ENCODE measurements at places on chromosomes 3 and 15.

- peak; percentile 51 for DNase-seq
These were observed 37.7 kb upstream of the PARL start for GRCh38 chr3:183922421-183922820.

- peak; percentile 91 for DNase-seq
These were observed 19.7 kb downstream of the STARD5 start for GRCh38 chr15:81304226-81304625.

DNA sequence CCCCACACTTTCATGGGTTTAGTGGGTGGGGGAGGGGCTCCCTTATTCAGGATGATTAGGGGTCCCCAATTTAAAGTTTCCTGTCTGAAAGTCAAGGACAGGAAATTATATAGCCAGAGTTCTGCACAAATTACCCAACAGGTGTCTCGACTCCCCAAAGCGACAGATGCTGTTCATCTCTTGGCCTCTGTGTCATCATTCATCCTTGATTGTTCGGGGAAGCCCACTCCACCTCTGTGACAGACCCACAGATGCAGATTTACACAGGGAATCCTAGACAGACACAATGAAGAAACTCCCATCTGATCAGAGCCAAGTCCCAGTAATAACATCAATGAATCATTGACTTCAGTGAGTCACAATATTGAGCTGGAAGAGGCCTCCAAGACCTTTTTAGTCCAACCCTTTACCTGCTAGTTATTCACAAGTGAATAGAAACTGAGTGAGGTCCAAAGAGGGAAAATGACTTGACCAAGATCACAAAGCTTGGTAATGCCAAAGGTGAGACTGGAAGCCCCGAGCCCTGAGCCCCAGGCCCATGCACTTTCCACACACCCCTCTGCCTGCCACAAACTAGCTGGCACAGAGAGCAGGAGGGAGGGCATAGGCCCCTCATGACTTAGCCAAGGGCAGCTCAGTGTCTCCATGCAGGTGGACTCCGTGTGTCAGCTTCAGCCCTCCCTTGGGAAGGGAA, 7.9 kb upstream of the SRP14 start:
- peak; percentile 55 for DNase-seq

DNA sequence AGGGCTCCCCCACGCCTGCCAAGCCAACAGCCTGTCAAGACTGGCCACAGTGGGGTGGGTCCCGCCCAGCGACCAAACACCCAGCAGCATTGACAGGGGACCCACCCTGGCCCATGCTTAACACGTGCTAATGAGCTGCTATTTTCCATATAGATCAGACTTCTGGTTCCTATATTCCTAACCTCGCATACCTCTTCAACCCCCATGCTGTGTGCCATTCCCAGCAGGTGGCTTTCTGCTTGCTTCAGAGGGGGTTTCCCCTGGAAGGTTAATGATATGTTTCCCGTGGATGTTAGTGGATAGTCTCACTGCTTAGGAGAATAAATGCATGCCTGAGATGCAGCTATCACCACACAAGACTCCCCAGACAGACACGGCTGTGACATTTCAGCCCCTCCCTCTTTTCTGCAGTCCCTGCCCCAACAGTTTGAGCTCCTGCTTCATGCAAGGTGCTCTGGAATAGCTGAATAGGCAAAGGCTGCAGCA, 37.9 kb upstream of the MGLL start:
- DNase-seq = no peak

DNA sequence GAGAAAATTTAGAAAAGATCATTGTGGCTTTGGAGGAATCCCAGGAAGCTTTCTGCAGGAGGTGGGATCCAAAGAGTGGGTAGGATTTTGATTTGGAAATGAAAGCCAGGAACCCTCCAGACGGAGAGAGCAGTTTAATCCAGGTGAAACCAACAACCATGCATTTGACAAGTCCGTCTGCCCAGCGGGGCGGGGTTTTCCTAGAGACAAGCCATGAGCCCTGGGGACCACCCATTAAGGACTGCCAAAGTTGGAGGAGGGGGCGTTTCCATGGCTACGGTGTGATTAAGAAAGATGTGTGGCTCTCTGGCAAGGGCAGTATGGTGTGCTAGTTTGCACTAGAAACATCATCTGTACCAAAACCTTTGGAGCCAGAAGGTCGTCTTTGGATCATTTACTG, 53.4 kb downstream of the SRGAP3 start:
- no peak for DNase-seq

DNA sequence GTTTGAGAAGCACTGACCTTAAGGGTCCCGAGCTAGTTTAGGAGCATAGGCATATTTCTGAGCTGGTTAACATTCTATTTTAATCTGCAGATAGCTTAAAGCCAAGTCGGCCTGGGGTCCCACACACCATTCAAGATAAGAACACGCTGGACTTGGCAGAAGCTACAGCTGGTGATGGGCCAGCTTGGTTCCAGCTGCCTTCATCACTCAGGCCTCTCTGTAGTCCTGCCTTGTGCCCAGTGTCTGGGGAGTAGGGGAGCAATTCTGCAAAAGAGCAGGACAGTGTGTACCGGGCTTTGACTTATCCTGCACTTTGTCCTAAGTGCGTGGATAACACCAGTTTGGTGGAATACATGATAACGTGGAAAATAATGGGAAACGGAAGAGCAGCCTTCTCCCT, 164.5 kb downstream of the MEGF11 start:
- DNase-seq = no peak

GRCh38 chr3:187741403-187742350, 3.6 kb downstream of the BCL6 start:
- DNase-seq = peak; percentile 93

DNA sequence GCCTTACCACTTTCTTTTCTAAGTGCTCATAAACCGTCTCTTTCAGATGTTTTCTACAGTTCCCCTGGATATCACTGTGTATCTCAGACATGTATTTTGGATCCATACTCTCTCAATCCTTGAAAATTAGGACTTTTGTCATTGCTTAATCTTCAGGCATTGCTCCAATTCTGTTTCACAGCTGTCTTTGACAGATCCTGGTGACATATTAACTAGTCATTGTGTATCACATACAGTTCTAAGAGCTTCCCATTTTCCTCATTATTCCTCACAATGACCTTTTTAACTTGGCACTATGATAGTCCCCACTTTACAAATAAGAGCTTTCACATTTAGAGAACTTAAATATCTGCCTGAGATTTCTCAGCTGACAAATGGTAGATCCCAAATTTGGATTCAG, 151.7 kb downstream of the CLSTN2 start:
- DNase-seq = no peak

DNA sequence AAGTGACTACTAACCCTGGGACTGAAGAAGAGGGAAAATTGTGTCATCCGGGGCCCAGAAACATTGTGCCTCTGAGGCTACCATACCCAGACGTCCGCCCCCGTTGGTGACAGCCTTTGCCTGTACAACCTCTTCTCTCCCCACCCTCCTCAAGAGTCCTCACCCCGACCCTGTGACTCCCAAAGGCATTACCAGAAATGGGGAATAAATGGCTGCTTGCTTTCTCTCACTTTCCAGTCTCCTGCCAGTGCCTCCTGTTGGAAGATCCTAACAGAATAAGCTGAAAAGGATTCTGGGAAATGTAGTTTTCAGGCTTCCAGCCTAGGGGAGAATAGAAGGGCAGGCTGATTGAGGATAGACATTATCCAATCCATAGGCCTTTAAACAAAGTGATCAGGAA, 30.8 kb upstream of the SLC25A36 start:
- DNase-seq = peak; percentile 25

- peak; percentile 46 for DNase-seq
These were observed 17.6 kb downstream of the C15orf62 start for GRCh38 chr15:40787344-40787841.

DNA sequence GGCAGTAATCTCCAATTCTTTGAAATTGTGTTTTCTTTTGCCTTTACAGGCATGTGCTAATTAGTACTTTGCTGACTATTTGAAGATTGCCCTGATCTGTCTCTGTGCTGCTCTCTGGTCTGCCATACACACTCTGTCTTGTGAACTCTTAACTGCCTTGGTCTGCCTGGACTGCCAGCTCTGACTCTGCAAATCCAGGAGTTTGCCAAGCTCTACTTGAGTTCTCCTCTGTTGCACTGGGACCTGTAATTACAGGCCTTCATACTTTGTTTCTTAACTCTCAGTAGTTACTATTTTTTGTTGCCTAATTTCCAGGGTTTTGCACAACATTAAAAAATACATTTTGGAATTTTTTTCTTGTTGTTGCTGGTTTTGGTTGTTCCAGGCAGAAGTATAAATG, 155.0 kb downstream of the RSRC1 start:
- no peak for DNase-seq

All from suppressor macrophage (primary cell).